ENCODE measurements at places on chromosomes 3 and 15. TPM values are rescaled to one million over a fixed set of nuclear protein-coding genes. Genes with fewer than 3 reads are reported as not detected.

Gene CFAP100
- polyA plus RNA-seq, result not detected

Gene PCYT1A
- polyA plus RNA-seq, result 29.3 TPM

Gene TMC3
- polyA plus RNA-seq, result not detected

Gene ABHD5
- polyA plus RNA-seq, result 26.0 TPM

Gene MCF2L2
- polyA plus RNA-seq, result 7.0 TPM

Gene AGBL1
- not detected for polyA plus RNA-seq

Gene CISH
- not detected for polyA plus RNA-seq

Gene FBXW12
- polyA plus RNA-seq, result not detected

Gene ETV5
- 38.9 TPM for polyA plus RNA-seq

Gene TRH
- not detected for polyA plus RNA-seq

Gene GUCA1C
- not detected for polyA plus RNA-seq

Gene GLCE
- 13.1 TPM for polyA plus RNA-seq

Gene SAMMSON
- not detected for polyA plus RNA-seq

Gene HRG
- polyA plus RNA-seq, result not detected

Gene EOMES
- 0.52 TPM for polyA plus RNA-seq

Gene MUC13
- polyA plus RNA-seq, result not detected

Gene CLDN11
- polyA plus RNA-seq, result 0.55 TPM

Gene TMCO5A
- not detected for polyA plus RNA-seq

Gene GOLGA6L7
- polyA plus RNA-seq, result not detected

Gene MKRN2OS
- polyA plus RNA-seq, result 4.0 TPM

Gene OR5K2
- not detected for polyA plus RNA-seq

Gene PROK2
- polyA plus RNA-seq, result 8.7 TPM

Gene DUOXA2
- polyA plus RNA-seq, result not detected

Gene SERINC4
- not detected for polyA plus RNA-seq

Gene TEX9
- 1.2 TPM for polyA plus RNA-seq

Gene IL12A
- not detected for polyA plus RNA-seq

All from Purkinje cell (primary cell).